CD4-positive, alpha-beta T cell (primary cell): ENCODE measurements at places on chromosomes 1 and 21. TPM values are rescaled to one million over a fixed set of nuclear protein-coding genes. Genes with fewer than 3 reads are reported as not detected.

The OR2T6 gene
- total RNA-seq: not detected

The RHEX gene
- not detected for total RNA-seq

The CCDC17 gene
- total RNA-seq: 2.1 TPM

The TCP10L gene
- 0.41 TPM for total RNA-seq

The KCNJ10 gene
- not detected for total RNA-seq

The IL23R gene
- total RNA-seq: 0.08 TPM

The RGS13 gene
- 0.17 TPM for total RNA-seq

The OR2L2 gene
- 0.22 TPM for total RNA-seq

The CXADR gene
- total RNA-seq: 0.52 TPM

The TRIM17 gene
- total RNA-seq: 0.96 TPM

The TMPRSS3 gene
- total RNA-seq: 1.5 TPM

The BATF3 gene
- total RNA-seq: 1.2 TPM

The AIRE gene
- 0.16 TPM for total RNA-seq

The RIPK4 gene
- 3.0 TPM for total RNA-seq

The ZFP69 gene
- 1.1 TPM for total RNA-seq

DNA sequence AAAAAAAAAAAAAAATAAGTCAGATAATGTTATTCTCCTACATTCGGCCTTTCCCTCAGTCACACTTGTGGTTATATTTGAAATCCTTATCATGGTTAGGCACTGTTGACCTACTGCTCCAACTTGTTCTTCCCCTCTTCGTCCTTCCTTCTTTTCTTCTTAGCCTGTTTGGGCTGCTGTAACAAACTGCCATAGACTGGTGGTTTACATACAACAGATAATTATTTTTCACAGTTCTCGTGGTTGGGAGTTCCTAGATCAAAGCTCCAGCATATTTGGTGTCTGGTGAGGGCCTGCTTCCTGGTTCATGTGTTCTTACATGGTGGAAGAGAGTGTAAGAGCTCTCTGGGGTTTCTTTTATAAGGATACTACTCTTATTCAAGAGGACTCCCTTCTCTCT, 73.4 kb downstream of the RABGAP1L start:
- peaks cover 31% of the 10 kb centered on the region for H3K36me3 ChIP-seq
- H3K4me3 ChIP-seq: no peak overlapping the region
- no peaks in the 10 kb centered on the region for H3K4me1 ChIP-seq
- no peak overlapping the region for H3K27ac ChIP-seq
- no peaks in the 10 kb centered on the region for H3K27me3 ChIP-seq

- H3K4me1 ChIP-seq: peaks cover 12% of the 10 kb centered on the region
- no peaks in the 10 kb centered on the region for H3K27me3 ChIP-seq
- H3K36me3 ChIP-seq: no peaks in the 10 kb centered on the region
- H3K4me3 ChIP-seq: no peak within 1 kb of the TSS
These were observed at the start of gene LYPD8 for GRCh38 chr1:248755517-248755916. TSS of gene LYPD8 (minus strand) at chr1:248755759. CDS start at chr1:248751081, 4,678 bp downstream.

DNA sequence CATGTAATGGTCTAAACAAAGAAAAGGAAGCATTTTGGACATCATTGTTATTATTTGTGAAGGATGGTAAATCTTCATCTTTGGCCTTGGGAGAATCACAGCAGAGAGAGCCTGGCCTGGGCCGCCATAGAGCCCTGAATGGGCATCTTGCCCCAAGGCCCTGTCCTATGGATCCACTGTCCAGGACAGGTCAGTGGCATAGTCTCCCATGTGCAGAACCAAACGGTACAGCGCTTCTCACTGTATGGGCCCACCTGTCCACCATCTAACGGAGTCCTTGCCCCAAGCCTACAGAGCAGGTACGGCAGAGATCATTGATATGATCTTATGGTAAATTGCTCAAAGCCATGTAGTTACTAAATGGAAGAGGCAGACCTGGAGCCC, 185.7 kb downstream of the FOXD2 start:
- no peak overlapping the region for H3K27ac ChIP-seq
- H3K4me3 ChIP-seq: no peak overlapping the region
- no peaks in the 10 kb centered on the region for H3K27me3 ChIP-seq
- no peaks in the 10 kb centered on the region for H3K4me1 ChIP-seq
- H3K36me3 ChIP-seq: no peaks in the 10 kb centered on the region

DNA sequence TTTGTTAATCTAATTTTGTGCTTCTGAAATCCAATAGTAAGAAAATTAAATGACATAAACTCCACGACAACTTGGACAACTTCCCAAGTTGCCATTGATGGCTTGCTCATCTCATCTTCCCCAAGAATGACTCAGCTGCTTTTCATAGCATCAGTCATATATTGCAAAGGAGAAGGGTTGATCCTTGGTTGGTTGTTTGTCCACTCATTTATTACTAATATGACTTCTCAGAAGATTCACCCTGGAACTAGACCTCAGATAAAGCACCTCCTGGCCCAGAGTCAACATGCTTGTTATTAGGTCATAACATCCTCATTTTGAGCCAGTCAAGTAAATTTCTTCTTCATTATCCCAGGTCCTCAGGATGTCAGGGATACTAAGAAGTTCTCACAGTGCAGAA, 2.3 kb upstream of the LCE3D start:
- peaks cover 2% of the 10 kb centered on the region for H3K27me3 ChIP-seq
- H3K4me3 ChIP-seq: no peak overlapping the region
- DNase-seq: no peak
- no peak overlapping the region for H3K27ac ChIP-seq
- H3K36me3 ChIP-seq: no peaks in the 10 kb centered on the region

- H3K27me3 ChIP-seq: peaks cover 2% of the 10 kb centered on the region
- H3K4me1 ChIP-seq: no peaks in the 10 kb centered on the region
- DNase-seq: no peak
- no peaks in the 10 kb centered on the region for H3K36me3 ChIP-seq
- H3K27ac ChIP-seq: no peak overlapping the region
- H3K4me3 ChIP-seq: no peak overlapping the region
These were observed 6.9 kb upstream of the GPR153 start for GRCh38 chr1:6267686-6268322.

- H3K36me3 ChIP-seq: no peaks in the 10 kb centered on the region
- no peak overlapping the region for H3K27ac ChIP-seq
- H3K4me1 ChIP-seq: peaks cover 5% of the 10 kb centered on the region
- H3K4me3 ChIP-seq: no peak overlapping the region
- DNase-seq: no peak
These were observed 26.9 kb downstream of the NENF start for GRCh38 chr1:212459656-212460055.

- no peaks in the 10 kb centered on the region for H3K36me3 ChIP-seq
- DNase-seq: no peak
- no peak overlapping the region for H3K27ac ChIP-seq
- no peak overlapping the region for H3K4me3 ChIP-seq
These were observed 186.7 kb downstream of the NCAM2 start for GRCh38 chr21:21184771-21185528.

DNA sequence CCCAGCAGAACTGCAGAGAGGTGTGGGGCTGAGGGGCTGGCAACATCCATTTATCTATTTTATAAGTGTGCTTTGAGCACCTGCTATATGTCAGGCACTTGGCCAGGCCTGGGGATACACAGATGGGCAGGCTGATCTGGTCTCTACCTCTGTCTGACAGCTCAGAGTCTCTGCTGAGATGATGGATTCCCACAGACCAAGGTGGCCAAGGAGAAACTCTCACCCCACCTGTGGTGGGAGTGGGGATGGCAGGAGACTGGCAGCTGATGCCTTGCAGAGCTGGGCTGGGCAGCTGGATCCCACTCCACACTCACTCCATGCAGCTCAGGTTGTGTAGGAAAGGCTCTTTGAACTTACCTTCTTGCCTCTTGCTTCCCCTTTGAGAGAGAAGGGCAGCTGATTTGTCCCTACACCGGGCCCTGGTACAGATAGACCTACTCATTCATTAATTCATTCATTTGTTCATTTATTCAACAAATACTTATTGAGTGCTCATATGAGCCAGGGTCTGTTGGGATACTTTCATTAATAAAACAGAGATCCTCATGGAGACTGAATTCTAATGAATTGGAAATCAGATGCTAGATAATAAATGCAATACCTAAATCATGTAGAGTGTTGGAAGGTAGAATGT, 9.0 kb downstream of the ADORA1 start:
- peaks cover 6% of the 10 kb centered on the region for H3K4me1 ChIP-seq
- no peak for DNase-seq
- no peaks in the 10 kb centered on the region for H3K27me3 ChIP-seq
- H3K27ac ChIP-seq: no peak overlapping the region
- H3K36me3 ChIP-seq: no peaks in the 10 kb centered on the region

GRCh38 chr1:18546026-18546425, 65.3 kb downstream of the KLHDC7A start:
- peaks cover 15% of the 10 kb centered on the region for H3K27me3 ChIP-seq
- no peak overlapping the region for H3K27ac ChIP-seq
- no peaks in the 10 kb centered on the region for H3K36me3 ChIP-seq
- no peak for DNase-seq

GRCh38 chr1:212070720-212071302, 35.3 kb downstream of the DTL start:
- DNase-seq: no peak
- H3K27me3 ChIP-seq: no peaks in the 10 kb centered on the region
- H3K4me1 ChIP-seq: no peaks in the 10 kb centered on the region
- no peak overlapping the region for H3K27ac ChIP-seq

- H3K36me3 ChIP-seq: peaks cover 11% of the 10 kb centered on the region
- H3K4me1 ChIP-seq: peaks cover 59% of the 10 kb centered on the region
- H3K27me3 ChIP-seq: no peaks in the 10 kb centered on the region
- no peak overlapping the region for H3K4me3 ChIP-seq
- peak; percentile 45 for DNase-seq
These were observed 52.5 kb downstream of the MAN1C1 start for GRCh38 chr1:25668931-25669573.

DNA sequence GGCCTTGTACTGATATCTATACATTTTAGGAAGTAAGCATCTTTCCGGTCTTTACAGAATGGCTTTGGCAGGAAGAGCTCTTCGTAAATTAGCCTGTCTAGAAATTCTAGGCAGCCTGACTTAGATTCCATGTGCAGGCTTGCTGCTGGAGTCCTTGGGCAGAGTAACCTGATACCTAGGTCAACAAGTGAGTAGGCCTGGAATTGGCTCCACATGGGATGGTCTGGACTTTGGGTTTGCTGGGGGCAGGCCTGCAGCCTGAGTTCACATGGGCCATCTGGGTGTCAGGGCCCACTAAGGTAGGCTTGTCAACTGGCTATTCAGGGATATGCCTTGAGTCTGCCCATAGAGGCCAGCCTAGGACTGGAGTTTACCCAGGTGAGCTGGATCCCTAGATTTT, 59.6 kb upstream of the CYYR1 start:
- no peaks in the 10 kb centered on the region for H3K4me1 ChIP-seq
- H3K27ac ChIP-seq: no peak overlapping the region

DNA sequence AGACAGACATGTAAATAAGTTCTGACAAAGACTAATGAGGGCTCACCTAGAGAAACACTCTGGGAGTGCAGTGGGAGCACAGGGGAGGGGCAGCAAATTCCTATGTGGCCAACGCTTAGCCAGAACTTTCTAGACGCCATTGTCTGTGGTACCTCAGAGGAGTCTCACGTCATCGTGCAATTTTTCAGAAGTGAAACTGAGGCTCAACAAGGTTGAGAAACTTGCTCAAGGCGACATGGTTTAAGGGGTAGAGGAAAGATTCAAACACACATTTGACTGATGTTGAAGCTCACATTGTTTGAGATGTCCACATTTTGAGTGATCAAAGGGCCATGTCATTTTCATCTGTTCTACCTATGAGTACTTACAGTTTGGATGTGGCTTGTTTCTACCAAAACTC, 152.6 kb upstream of the LMO4 start:
- H3K27me3 ChIP-seq: peaks cover 3% of the 10 kb centered on the region
- no peaks in the 10 kb centered on the region for H3K4me1 ChIP-seq
- no peaks in the 10 kb centered on the region for H3K36me3 ChIP-seq
- no peak overlapping the region for H3K27ac ChIP-seq
- no peak overlapping the region for H3K4me3 ChIP-seq
- no peak for DNase-seq
